ENCODE measurements at places on chromosomes 2 and 18. TPM values are rescaled to one million over a fixed set of nuclear protein-coding genes. Genes with fewer than 3 reads are reported as not detected.

OSBPL6 gene
- 7.7 TPM for total RNA-seq

PTPN18 gene
- 31.0 TPM for total RNA-seq

CFAP65 gene
- total RNA-seq = 0.15 TPM

ANKRD29 gene
- total RNA-seq = 9.7 TPM

ZNF516 gene
- 3.0 TPM for total RNA-seq
